ENCODE measurements at places on chromosomes 12 and 14.

DNA sequence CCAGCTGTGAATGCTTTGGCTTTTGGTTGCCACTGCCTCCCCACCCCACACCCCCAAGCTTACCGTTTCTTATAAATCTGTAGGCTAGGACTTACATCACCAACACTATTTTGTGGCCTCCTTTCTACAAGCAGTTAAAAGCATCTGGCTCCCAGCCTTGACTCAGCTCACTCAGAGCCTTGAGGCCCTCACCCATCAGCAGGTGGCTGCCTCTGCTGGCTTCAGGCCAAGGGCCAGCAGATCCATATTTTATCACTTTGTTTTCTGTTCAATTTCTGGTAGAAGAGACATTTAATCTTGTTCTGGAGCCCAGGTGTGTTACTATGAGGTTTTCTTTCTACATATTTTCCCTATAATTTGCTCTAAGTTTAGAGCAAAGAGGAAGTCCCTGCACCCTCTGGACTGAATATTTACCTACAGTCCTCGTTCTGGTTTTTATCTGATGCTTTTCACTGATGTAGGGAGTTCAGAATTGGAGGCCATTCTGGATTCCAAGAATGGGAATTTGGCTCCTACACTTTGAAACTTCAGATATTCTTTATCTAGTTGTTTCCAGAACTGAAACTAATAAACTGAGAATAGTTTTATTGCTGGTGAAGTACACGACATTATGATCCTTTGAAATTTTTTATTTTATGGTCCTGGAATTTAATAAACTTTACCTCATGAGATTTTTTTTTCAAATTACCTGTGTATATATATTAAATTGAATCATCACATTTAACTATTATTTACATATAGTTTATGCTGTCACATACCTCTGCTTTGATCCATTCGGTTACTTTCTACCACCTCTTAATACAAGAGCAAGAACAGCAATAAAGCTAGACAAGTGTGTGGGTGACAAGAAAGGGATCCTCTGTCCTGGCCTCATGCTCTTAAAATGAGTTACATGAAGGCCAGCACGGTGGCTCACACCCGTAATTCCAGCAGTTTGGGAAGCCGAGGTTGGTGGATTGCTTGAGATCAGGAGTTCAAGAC, 22.2 kb downstream of the PLBD1 start:
- no peak for DNase-seq

- no peak for DNase-seq
These were observed 1322.3 kb upstream of the SEL1L start for GRCh38 chr14:82855912-82856391.

DNA sequence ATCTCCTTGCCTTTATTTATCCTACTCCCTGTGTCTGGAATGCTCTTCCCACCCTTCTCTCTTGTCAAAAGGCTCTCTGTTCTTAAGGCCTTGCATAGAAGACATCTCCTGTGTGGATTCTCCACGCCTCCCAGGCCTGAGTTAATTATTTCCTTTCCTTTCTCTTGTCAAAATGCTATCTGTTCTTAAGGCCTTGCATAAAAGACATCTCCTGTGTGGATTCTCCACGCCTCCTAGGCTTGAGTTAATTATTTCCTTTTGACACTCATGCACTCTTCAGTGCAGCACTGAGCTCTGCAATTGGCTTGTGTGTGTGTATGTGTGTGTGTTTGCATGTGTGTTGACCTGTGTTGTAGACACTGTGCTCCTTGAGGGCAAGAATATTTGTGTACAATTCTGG, 52.1 kb upstream of the DCD start:
- no peak for DNase-seq

DNA sequence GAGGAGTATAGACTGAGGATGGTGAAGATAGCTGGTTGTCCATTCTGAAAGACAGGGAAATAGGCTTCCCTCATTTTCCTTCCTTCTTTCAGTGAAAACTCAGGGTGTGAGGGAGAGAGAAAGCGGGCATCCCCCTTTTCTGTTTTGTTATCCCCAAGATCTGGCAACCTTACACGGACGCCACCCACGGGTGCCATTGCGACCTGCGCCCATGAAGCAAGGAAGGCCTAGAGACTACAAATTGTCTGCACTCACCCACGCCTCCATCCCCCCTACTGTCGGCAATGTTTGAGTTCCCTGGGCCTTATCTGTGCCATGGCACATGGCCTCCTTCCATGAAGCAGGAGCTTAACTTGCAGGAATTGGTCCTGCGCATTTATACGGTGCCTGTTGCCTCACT, 115.0 kb upstream of the IGF1 start:
- no peak for DNase-seq

Data from CD8-positive, alpha-beta memory T cell (primary cell).